ENCODE measurements at places on chromosomes 7 and 10. TPM values are rescaled to one million over a fixed set of nuclear protein-coding genes. Genes with fewer than 3 reads are reported as not detected.
A peak's percentile ranks its signal among the peaks of the same experiment; 100 is the strongest.

ACTL6B gene
- polyA plus RNA-seq, result not detected

TMEM273 gene
- not detected for polyA plus RNA-seq

RBP4 gene
- not detected for polyA plus RNA-seq

MEOX2 gene
- not detected for polyA plus RNA-seq

GIMAP5 gene
- polyA plus RNA-seq, result not detected

SLIT1 gene
- not detected for polyA plus RNA-seq

ASB15 gene
- not detected for polyA plus RNA-seq

CHPF2 gene
- 26.0 TPM for polyA plus RNA-seq

PRSS37 gene
- not detected for polyA plus RNA-seq

NEUROG3 gene
- polyA plus RNA-seq, result not detected

GRCh38 chr7:2157473-2158279 is 75.1 kb downstream of the MAD1L1 start:
- no peak for DNase-seq

- DNase-seq, result no peak
These were observed 392.2 kb upstream of the GALNT17 start for GRCh38 chr7:70739646-70740210.

DNA sequence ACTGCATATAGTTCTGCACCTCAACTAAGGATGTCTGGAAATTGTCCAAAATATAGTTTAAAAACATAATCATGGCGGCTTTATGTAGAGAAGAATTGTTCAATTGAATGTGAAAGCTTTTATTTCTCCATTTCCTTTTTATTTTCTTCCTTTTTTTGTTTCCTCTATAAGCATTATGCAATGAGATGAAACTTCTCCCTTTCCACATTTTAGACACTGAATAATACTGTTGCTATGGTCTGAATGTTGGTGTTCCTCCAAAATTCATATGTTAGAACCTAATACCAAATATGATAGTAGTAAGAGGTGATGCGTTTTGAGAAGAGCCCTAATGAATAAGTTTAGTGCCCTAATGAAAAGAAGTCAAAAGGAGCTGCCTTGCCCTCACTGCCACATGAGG is 175.0 kb downstream of the RNLS start:
- DNase-seq, result no peak

GRCh38 chr7:120307991-120308545 is 35.1 kb downstream of the KCND2 start:
- no peak for DNase-seq

GRCh38 chr7:79984210-79984609 is 150.4 kb upstream of the GNAI1 start:
- no peak for DNase-seq

GRCh38 chr10:122688293-122688989 is 11.2 kb downstream of the C10orf120 start:
- DNase-seq, result no peak

GRCh38 chr10:86077271-86077670 is 289.3 kb downstream of the GRID1 start:
- DNase-seq, result no peak

GRCh38 chr10:30565449-30565848 is 64.1 kb downstream of the LYZL2 start:
- DNase-seq, result no peak

DNA sequence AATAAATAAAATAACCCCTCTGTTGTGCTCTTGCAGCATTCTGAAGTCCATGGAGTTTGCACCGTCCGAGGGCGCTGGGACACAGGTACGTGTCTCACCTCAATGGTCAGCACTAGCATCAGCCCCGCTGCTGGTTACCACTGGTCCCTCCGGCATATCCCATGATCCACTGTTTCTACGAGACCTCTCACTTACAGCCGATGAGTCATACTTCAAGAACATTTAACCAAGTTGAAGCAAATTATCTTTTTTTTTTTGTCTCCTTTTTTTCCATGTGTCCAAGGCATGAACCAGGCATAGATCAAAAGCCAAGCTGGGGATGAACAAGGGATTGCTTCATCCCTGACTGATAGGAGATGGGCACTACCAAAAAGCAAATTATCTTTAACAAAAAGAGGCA is 92.9 kb upstream of the SH2B2 start:
- DNase-seq, result no peak

GRCh38 chr10:4242561-4243035 is 457.6 kb upstream of the KLF6 start:
- no peak for DNase-seq

- no peak for DNase-seq
These were observed 66.4 kb upstream of the ADGRA1 start for GRCh38 chr10:133021116-133021962.

- peak; percentile 5 for DNase-seq
These were observed 111.3 kb upstream of the CARD11 start for GRCh38 chr7:3154881-3155494.

DNA sequence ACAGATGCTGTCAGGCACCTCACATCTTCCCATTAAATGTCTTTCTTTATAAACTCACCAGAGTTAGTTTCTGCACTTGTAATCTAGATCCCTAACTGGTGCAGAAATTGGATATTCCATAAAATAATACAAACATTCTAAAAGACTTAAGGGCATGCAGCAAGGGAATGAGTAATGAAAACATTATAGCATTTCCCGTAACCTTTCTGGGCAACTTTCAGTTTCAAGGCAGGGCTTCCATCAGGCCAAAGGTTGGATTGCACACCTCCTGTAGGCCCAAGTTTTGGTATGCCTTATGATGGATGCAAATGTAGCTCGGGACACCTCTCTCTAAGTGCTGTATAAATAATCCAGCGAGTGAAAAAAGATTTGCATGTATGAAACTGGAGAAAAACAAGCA is 129.9 kb upstream of the LYZL2 start:
- DNase-seq, result no peak

- DNase-seq, result no peak
These were observed 11.5 kb downstream of the PMS2 start for GRCh38 chr7:5997210-5997808.

- no peak for DNase-seq
These were observed 114.0 kb upstream of the TCF7L2 start for GRCh38 chr10:112835944-112836451.

DNA sequence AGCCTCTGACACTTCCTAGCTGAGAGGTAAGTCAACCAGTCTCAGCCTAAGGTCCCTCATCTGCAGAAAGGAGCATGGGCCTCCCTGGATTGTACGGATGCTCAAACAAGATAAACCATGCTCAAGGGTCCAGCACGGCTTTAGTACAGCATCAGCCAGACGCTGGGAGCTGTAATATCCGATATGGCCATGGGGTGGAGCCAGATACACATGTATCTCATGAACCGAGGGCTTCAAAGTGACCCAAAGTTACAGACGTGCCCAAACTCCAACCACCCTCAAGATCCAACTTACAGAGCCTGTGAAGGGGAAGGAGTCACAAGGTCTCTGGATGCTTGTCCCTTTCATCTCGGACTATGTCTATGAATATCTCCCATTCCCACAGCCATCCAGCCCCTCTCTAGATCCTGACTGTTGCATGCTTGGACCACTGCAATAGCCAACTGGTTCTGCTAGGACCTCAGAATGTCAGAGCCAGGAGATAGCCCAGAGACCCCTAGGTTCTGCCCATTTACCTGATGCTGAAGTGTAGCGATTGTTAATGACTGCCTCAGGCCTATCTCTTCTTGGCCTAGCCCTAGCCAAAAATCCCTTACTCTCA is 142.4 kb downstream of the SH3PXD2A start:
- peak; percentile 68 for DNase-seq

DNA sequence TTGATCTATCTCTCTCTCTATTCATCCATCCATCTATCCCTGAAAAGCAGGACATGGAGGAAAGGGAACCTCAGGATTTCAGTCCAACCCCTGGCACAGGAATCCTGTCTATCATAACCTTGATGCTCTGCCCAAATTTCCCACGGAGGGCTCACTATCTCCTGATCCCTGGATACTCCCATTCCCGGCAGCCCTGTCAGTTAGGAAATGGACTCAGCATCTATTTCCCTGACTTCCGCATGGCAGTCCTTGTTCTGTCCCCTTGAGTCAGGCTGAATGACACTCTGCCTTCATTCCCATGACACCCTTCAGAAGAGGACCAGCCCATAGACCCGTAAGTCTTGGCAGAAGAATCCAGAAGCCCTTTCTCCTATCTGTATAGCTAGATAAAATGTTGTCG is 77.7 kb downstream of the VWA2 start:
- DNase-seq, result no peak

GRCh38 chr7:133039614-133040013 is 42.3 kb downstream of the CHCHD3 start:
- no peak for DNase-seq

DNA sequence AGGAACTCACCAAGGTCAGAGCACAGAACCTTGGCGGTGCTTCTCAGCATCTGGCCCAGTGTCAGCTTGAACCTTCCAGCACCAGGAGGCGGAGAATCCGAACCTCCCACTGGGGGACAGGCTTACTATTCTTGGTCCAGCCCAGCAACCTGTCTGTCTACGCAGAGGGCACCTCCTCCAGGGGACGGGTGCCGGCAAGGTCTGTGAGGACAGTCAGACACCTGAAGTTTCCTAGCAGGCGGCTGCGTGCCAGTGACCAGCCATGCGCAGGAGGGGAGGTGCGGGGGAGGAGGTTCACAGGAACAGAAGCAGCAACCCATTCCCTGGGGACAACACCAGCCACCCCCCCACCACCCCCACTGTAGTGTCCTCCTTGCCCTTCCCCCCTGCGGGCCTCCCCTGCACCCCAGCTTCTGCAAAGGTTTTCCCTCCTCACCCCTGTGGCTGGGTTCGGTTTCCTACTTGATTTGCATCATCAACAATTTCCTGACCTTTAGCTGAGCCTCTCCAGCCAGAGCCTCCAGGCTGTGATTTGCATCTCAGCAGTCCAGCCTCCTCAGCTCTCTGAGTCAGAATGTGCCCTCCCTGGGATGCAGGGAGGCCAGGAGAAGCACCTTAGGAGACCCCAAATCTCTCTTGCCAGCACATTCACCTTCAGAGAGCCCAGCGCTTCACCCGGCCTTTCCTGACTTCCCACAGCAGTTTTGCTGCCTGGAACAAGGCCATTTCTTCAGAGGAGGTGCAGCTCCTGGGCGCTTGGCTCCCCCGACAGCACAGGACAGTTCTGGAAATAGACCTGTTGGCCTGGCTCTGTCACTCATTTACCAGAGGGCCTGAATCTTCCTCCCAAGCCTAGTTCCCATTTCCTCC is 107.5 kb upstream of the NPS start:
- no peak for DNase-seq

DNA sequence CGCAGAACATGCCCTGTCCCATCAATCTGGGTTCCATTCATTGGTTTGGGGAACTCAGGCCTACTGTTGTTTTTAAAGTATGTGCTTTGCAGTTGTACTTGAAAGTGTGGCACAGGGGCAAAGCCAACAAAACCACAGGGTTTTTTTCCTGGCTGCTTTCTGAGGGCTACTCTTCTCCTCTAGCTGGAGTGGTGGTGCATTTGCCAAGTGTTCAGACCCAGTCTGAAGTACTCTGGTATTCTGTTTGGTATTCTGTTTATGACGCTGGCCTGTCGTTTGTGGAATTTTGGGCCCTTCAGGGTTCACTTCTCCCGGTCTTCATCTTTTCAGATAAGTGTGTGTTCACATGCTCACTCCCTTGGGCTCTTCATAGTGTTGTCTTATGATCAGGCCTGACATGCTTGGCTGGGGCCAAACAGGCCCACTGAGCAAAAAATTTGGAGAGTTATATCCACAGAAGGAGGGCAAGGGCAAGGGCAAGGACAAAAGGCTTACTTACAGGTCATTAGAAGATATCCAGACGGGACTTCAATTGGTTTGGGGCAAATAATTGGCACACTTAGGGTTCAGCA is 26.3 kb downstream of the SLC26A4 start:
- no peak for DNase-seq

Measured in keratinocyte (primary cell).